Astrocyte of the cerebellum (primary cell): ENCODE measurements at places on chromosomes 4 and X.

DNA sequence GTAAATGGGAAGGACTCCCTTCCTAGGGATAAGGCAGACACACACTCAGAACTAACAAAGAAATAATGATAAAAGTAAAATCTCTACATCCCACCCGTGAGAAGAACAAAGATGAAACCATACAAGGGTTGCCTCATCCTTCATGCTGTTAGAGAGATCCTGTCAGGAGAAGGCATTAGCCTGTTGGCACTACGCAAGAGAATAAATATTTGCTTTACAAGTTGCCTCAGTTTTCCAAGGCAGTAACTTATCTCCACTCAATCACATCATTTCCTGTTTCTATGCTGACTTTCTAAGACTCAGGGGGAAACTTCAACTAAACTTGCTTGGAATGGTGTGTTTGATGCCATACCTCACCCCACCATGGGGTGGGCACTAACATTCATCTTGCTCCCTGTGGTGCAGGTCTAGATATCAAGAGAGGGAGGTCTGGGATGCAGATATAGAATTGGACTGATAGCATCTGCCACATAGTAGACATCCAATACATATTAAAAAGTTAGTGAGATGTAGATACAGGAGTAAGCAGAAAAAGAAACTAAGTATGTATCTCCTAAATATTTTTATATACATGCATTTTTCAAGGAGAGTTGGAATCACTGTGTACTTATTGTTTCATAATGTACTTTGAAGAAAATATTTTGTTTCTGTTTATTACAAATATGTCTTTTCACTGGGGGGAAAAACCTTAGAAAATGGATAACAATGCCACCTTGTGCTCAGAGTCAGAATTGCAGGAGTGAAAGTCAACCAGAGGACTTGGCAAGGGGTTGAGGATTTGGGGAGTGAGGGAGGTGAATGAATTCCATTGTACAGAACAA lies 57.2 kb upstream of the BEX4 start:
- DNase-seq, result peak; percentile 5

GRCh38 chr4:84499624-84499982 lies 511 bp upstream of the NKX6-1 start:
- DNase-seq, result no peak

DNA sequence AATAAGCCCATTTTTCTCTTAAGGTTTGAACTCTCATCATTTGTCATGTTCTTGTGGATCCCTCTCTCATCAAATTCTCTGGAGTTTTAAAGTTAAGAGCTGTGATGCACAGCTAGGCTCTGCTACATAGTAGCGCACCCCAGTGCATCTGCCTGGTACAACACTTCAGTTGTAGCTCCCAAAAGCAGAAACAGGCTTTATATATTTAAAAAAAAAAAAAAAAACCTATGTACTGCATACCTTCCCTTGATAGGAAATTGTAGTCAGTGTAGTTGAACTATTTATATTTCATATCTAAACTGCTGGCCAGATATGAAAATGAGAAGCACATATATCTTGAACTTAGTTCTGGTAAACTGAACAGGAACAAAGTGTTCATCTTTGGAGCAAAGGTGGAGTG lies 131.4 kb downstream of the KLHL13 start:
- DNase-seq, result no peak

- no peak for DNase-seq
Observed at GRCh38 chrX:121365572-121366161, 318.3 kb downstream of the GLUD2 start.

DNA sequence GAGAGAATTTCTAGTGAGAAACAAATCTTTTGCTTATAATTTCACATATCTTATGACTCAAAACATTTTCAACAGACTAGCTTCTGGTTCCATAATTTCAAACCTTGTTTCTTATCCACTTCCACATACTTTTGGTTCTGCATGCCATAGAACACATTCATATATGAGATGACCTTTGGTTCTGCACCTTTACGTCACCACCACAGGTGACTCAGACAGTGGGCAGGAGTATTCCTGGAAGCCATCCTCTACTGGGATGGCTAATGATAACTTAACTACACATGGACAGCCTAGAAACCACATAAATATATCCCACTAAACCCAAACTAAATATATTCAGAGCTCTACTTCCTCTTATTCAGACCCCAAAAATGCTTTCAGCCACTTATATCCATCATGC lies 133.3 kb downstream of the DCK start:
- DNase-seq, result peak; percentile 94

- no peak for DNase-seq
Observed at GRCh38 chr4:8305851-8306471, 36.4 kb downstream of the HTRA3 start.

- no peak for DNase-seq
Observed at GRCh38 chr4:182143086-182143821, 99.9 kb upstream of the TENM3 start.

DNA sequence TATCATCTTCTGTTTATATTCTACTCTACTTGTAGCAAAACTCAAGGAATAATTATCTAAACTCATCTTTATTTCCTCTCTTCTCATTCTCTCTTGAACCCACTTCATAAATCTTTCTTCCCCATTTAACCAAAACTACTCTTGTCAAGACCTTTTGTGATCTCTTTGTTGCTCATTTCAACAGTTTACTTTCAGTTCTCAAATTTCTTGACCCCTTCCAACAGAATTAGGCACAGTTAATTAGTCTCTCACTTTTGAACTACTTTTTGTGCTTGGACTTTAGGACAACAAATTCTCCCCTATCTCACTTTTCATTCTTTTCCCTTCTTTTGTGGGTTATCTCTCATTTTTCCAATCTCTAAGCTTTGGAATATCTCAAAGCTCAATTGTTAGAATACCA lies 27.4 kb upstream of the CAMK2D start:
- DNase-seq, result no peak

DNA sequence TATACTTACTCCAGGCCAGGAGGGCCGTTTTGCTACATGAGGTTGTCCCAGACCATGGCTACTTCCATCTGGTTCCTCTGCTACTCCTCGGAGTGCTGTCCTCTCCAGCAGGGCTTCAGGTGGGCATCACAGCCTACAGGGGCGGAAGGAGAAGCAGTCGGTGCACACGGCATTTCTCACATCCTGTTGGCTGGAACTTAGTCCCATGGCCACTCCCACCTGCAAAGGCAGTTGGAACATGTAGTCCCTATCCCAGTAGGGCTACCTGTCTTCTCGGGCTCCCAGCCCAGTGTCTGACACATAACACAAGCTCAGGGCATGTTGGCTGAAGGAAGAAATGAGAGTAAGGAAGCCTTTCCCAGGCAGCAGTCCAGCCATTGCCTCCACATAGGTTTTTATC lies 7.7 kb upstream of the STK32B start:
- no peak for DNase-seq

DNA sequence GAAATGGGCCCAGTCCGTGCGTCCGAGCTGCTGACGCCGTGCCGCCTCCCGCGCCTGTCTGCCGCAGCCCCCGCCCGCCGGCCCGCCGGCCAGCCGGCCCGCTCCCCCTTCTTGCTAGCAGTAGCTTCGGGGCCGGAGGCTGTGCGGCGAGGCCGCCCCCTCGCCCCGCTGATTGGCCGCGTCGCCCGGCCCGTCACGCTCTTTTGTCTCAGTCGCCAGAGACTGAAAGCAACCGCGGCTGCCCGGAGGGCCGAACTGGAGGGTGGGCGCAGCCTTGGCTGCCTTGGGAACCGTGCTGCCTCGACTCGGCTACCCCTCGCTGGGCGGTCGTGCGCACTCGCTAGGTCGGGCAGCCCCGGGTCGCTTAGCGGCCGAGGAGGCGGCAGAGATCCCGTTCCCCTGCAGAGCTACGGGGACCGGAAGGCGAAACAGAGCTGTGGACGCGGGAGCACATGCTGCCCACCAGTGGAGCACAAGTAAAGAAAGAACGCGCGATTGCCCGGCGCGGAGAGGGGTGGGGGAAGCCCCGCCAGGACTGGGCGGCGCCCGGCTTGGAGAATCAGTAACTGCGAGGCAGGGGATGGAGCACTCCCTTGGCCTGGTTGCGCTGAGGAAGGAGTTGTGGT lies at the start of gene ZCCHC18:
TSS of gene ZCCHC18 (plus strand) at position 198 of the 626 bp plus-strand sequence. CDS start 1,589 bp downstream, outside the sequence.
- peak; percentile 11 for DNase-seq

GRCh38 chrX:23118890-23119527 lies 119.2 kb downstream of the DDX53 start:
- peak; percentile 67 for DNase-seq

- DNase-seq, result no peak
Observed at GRCh38 chr4:119118397-119118796, 17.2 kb upstream of the MYOZ2 start.

DNA sequence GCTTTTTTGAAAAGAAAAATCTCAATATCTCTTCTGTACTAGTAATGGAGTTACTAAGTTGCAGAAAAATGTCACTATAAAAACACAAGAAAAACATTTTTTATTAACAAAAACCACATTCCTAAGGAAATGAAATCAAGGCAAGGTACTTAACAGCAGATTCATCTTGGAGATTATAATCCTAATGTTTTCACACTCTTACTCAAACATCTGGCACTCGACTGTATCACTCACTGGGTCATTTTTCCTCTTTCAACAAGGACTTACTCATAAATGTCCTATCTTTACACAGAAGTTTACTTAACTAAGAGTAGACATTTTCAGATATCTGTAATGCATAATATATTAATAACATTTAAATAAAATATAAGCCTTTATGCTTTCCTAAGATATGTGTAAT lies 216.6 kb downstream of the NR3C2 start:
- no peak for DNase-seq

GRCh38 chr4:19026281-19026680 lies 1004.7 kb upstream of the LCORL start:
- peak; percentile 78 for DNase-seq

- no peak for DNase-seq
Observed at GRCh38 chrX:115499112-115499805, 61.7 kb upstream of the PLS3 start.

- DNase-seq, result no peak
Observed at GRCh38 chr4:27011401-27011800, 150.8 kb downstream of the STIM2 start.

DNA sequence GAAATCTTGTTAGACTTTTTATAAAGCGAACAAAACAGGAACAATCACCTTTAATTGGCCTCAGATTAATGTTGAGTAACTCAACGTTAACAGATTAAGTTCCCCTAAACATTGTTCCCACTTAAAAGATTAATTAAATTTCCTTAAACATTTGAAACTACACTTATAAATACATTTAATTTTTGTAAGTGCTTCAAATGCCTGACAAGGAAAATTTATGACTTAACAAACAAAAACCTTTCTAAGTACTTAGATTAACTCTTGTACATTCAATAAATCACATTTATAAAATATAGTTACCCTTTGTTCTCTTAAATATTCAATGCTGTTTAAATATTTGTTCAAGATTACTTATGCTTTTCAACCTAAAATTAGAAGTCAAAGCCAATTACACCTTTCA lies 39.4 kb upstream of the OCIAD2 start:
- DNase-seq, result no peak

DNA sequence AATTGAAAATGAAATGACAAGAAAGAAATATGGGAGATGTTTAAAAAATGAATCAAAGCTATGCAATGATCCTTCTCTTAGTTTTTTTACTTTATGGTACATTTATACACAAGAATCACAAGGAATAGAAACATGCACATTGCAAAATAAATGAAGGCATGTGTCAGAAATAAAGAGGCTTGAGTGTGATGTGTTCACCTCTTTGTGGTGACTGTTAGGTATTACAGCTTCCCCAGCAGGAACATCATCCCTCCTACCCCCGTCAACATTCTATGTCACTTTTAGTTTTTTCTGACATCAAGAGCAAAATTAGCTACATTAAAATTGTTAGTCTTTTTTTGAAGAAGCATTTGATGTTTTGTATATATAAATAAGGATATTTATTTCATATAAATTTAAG lies 214.8 kb downstream of the SLC4A4 start:
- peak; percentile 22 for DNase-seq

DNA sequence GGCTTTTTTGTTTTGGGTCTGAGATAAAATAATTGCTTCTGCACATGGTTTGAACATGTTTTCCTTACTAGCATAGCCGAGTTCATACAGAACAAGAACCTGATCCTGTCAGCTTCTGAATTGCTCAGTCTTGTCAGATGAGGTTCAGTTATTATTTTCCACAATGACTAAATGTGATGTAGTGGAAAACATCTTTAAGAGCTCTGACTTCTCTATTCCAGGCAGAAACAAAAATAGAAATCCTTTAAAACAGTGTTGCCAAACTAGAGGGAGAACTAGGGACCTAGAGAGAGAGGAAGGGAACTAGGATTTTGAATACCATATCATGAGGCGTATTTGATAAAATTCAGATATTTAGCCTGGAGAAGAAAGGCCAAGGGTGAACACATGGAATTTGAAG lies 2.0 kb downstream of the ATP6AP2 start:
- DNase-seq, result no peak

- no peak for DNase-seq
Observed at GRCh38 chr4:26319949-26320537, 771 bp upstream of the RBPJ start.

GRCh38 chrX:110418316-110419235 lies 59.9 kb downstream of the RTL9 start:
- DNase-seq, result peak; percentile 49

- peak; percentile 75 for DNase-seq
Observed at GRCh38 chr4:84632092-84632491, 49.2 kb downstream of the CDS1 start.

GRCh38 chr4:125169192-125169591 lies 145.6 kb upstream of the FAT4 start:
- DNase-seq, result no peak

DNA sequence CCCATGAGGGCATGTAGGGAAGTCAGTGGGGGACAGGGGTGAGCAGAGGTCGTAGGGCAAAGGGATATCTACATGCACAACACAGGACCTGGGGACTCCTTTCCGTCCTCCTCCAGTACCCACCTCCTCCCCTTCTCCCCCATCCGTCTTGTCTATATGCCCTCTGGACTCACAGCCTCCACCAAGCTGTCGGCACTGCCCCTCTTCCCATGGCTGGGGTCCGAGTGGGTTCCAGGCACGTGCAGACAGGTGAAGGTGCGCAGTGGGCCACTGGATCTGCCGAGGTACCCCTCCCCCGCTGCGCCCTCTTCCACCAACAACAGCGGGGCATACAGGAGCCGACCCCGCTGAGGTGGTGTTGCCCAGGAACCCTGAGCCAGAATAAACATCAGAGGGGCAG lies 5.5 kb upstream of the SYP start:
- DNase-seq, result no peak

GRCh38 chr4:181119186-181119585 lies 1124.0 kb upstream of the TENM3 start:
- DNase-seq, result no peak

- no peak for DNase-seq
Observed at GRCh38 chr4:136320465-136320813, 1211.9 kb downstream of the PCDH18 start.

DNA sequence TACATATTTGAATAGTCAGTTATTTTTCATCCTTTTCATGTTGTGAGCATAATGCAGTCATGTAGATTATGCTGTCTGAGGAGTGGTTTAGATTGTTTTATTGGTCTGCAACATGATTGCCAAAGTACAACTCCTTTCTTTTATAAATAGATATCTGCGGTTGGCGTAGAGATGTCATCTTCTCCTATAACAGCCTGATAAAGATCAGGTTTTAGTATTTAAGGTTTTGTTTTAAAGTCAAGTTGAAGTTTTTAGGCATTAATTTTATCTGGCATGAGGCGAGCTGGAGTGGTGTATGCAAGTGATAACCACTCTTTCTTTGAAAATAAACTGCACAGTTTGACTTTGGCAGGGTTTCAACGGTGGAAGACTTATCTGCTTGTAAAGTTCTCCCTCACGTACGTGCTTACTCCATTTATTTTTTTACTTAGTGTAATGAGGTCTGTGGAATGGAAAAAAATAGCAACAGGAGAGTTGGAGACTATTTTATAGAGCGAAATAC lies 126.3 kb downstream of the FBXO8 start:
- no peak for DNase-seq

- no peak for DNase-seq
Observed at GRCh38 chrX:37380256-37380655, 31.1 kb downstream of the PRRG1 start.

- no peak for DNase-seq
Observed at GRCh38 chrX:142977128-142977914, 48.4 kb upstream of the SPANXN4 start.
